NCI-H510A treated with DMSO at 0.1 percent for 48 hours (cell line): ENCODE measurements at places on chromosomes 1 and 21.

- peak; percentile 57 for DNase-seq
These were observed 1.4 kb downstream of the BCL10 start for GRCh38 chr1:85274969-85275453.

- no peak for DNase-seq
These were observed 34.8 kb downstream of the CRYAA start for GRCh38 chr21:43203591-43203990.

DNA sequence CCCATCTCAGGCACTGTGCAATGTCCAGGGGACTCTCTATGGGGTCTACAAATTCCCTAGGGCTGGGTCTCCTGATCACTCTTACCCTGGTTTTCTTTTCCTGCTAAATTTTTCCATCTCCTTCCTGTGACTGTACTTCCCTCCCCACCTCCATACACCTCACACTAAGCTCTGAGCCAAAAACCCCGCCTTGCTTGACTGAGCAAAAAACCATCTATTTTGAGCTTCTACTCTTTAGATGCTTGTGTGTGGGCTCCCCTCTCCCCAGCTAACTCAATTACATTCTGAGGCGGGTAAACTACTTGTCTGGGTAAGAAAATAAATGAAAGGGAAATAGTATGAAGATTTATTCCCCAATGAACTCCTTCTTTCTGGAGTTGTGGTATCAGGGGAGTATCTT lies 187.9 kb downstream of the PTPRU start:
- DNase-seq = no peak

- no peak for DNase-seq
These were observed 75.9 kb downstream of the GIPC2 start for GRCh38 chr1:78121710-78122109.

- no peak for DNase-seq
These were observed 98.8 kb upstream of the SSX2IP start for GRCh38 chr1:84789014-84789413.

DNA sequence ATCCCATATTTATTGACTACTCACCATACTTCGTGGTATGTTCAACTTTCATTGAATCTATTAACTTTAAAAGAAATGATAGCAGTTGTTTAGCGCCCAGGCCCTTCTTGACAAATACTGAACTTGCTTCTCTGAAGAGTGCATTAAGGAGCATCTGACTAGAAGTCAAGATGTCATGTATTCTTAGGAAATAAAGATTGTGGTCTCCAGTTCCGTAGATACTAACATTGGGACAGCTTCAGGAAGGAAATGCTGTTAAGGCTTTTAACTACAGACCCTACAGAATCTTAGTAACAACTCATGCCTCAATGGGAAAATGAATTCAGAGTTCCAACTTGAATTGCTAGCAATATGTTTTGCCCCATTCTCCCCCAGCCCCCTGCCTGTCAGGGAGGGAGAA lies 14.8 kb downstream of the LYST start:
- no peak for DNase-seq

DNA sequence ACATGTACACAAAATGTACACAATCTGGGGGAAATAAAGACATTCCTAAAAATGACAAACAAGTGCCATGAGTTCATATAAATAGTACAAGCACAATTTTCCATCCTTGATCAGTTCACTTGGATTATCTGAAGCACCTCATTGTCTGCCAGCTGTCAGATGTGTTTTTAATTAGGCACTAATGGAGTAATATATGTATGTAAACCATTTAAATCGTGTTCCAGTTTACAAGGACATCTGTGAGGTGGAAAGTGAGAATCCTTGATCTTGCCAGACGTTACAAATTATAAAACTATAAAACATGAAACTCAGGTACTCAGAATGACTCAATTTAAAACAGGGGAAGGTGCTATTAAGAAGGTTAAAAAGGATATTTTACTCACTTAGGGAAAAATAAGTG lies 1312.2 kb downstream of the PLA2G4A start:
- DNase-seq = peak; percentile 39

DNA sequence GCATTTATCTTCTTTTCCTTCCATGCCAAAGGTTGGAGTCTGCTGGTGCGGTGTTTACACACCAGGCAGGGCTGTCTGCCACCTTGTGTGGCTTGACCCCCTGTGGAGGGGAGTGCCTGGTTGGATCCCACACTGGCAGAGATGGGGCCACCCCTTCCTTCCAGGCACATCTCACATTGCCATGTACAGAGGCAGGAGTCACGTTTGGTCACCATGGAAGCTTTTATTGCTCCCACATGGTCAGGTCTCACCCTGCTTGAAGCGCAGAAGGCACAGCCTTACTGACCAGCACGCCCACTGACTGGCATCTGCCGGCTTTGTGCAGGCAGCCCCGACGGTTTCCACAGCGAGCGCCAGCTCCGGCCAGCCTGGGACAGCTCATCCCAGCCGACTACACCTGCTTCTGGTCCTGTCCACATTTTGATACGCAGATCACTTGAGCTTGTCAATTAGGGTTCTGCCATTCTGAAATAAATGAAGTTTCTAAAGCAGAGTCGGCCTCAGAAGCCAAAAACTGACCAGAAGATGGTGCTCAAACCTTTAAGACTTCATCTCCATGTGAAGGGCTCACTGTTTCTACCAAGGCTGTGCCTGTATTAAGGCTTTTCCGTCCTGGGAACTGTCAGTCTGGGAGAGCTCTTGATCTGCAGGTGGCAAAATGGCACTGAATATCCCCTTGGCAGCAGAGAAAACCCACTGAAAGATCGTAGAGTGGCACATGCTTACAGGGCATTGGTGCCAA lies 35.6 kb upstream of the EPHA8 start:
- no peak for DNase-seq

GRCh38 chr1:34808051-34808810 lies 15.4 kb downstream of the GJA4 start:
- DNase-seq = no peak

DNA sequence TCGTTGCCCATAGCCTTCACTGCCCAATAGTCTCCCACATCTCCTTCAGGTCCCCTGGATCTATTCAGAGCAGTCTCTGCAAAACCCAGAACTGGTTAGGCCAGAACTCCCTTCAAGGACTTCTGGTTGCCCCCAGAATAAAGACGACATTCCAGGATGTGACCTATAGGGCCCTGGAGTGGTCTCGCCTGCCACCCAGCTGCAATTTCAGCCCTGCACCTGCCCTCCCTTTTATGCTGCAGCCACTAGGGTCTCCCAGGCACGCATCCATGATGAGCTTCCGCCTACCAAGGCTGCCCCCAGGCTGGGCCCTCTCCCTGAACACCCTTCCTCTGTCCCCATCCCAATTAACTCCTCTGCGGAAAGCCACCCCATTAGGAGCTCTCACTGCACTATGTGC lies 7.2 kb upstream of the TSPEAR start:
- no peak for DNase-seq

- DNase-seq = peak; percentile 78
These were observed 217.3 kb downstream of the PTPRU start for GRCh38 chr1:29453502-29454240.

DNA sequence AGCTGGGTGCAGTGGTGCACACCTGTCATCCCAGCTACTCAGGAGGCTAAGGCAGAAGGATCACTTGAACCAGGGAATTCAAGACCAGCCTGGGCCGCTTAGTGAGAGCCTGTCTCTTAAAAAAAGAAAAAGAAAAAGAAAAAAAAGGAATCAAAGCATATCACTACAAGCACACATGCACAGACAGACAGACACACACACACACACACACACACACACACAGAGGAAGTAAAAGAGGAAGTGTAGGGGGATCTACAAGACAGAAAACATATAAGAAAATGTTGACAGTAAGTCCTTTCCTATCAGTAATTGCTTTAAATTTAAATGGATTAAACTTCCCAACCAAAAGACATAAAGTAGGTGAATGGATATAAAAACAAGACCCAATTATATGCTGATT lies 180.3 kb downstream of the FAF1 start:
- DNase-seq = no peak

DNA sequence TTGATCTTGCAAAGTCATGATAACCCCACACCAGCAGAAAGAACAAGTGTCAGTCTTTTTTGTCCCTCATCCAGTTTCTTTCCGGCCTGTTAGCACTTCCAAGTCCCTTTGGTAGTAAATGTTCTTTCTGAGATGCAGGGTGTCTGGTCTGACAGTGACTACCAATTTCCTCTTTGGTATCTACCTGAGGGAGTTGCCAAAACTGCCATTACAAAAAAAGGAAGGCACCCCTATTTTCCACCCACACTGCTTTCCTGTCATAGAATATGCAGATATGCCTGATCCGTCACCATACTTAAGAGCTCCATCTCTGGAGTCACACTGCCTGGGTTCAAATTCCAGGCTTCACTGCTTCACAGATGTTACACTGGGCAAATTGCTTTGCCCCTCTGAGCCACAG lies 72.4 kb downstream of the ZNF281 start:
- DNase-seq = no peak

DNA sequence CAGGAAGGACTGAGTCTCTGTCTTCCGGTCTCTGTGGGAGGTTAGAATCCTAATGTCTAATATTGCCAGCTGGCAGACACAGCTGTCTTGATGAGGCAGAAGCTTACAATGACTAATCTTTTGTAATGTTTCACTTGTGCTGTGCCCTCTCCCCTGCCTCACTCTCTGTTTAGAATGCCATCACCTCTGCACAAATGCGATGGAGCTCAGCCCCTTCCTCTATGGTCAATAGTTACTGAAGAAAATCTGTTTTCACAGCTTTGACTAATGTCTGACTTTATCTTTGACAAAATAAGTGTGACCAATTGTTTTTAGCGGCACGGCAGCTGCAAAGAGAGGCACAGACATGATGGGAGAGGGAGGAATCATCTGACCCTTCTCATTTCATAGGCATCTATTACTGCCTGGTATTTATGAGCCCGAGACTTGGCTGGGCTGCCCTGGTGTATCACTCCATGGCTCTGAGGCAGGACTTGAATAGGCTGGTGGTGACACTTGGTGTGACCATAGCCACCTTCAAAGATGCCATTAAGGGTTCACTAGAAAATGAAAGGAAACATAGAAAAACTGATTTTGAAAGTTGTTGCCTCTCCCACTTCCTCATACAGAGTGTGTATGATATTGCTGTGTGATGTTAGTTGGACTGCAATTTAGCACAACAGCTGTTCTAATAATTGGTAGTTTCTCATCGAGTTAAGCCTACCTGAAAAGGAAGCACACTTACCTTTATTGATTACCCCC lies 163.2 kb upstream of the NBPF11 start:
- no peak for DNase-seq

- no peak for DNase-seq
These were observed 48.9 kb upstream of the GADD45A start for GRCh38 chr1:67636146-67636545.

DNA sequence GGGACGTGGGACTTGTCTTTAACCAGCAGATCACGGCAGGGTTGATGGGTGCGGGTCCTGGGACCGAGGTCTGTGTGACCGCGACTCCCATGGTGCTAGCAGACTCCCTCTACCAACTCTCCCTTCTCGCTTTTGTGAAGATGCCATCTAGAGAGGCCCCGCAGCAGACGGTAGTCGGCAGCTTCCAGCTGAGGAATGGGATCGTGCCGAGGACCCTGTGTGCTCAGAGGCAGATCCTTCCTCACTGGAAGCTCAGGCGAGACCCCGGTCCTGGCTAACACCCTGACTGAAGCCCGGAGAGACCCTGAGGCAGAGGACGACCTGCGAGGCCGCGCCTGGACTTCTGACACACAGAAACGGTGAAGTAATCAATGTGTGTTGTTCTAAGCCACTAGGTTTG lies 12.5 kb upstream of the SPATC1L start:
- no peak for DNase-seq

DNA sequence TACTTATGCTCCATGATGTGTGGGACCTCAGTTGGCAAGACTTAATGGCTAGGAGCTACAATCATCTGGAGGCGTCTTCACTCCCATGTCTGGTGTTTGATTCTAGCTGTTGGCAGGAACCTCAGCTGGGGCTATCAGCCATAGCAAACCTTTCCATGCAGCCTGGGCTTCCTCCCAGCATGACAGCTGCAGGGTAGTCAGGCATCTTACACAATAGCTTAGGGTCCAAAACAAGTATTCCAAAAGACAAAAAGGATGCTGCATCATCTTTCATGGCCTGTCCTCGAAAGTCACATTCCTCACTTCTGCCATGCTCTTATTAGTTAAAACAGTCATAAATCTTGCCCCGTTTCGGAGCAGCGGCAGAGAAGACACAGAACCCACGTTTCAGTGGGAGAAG lies 90.9 kb downstream of the LRRC8C start:
- no peak for DNase-seq

GRCh38 chr21:44398499-44398898 lies 45.1 kb downstream of the TRPM2 start:
- no peak for DNase-seq

DNA sequence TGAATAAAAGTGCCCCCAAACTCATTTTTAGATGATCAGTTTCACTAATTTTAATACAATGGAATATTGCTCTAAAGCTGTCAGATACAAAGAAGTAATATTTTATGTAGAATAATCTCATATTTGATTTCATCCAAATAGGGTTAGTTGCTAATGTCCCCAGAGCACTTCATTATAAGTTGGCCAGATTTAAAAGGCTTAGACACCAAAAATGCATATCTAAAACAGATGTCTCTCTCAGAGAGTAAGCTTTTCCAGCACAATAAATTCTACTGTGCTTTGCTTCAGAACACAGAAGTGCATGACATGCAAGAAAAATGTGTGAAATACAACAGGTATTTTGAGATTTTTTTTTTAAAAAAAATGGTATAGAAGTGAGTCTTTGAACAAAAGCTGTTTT lies 194.2 kb downstream of the LRRIQ3 start:
- no peak for DNase-seq

GRCh38 chr21:25254491-25255174 lies 352.6 kb downstream of the MRPL39 start:
- no peak for DNase-seq

DNA sequence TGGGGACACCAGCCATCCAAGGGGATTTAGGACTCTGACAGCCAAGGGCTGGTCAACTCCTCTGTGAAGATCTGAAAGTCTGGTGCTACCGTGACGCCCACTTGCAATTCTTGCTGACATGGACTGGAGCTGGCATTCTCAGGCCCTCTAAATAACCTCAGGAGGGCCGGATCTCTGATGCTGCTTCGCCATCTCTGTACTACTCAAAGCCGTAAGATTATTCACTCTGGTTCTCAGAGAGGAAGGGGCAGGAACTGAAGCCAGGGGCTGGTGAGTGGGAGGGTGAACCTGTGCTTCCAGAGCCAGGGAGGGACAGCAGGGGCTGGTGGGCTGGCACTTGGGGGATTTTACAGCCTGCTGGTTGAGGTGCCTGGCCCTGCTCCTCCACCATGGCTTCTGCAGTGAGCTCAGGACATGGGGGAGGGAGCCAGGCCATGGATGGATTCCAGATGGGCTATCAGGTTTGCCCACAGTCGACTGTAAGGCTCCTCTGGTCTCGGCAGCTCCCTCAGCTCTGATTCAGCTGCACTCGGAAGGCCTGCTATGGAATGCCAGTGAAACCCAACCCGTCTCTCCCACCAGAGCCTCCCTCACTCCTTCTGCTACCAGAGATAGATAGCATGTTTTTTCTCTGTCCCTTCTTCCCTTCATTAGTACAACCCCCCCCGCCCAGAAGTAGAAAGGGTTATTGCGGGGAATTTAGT lies 84.5 kb downstream of the PLXNA2 start:
- DNase-seq = no peak

DNA sequence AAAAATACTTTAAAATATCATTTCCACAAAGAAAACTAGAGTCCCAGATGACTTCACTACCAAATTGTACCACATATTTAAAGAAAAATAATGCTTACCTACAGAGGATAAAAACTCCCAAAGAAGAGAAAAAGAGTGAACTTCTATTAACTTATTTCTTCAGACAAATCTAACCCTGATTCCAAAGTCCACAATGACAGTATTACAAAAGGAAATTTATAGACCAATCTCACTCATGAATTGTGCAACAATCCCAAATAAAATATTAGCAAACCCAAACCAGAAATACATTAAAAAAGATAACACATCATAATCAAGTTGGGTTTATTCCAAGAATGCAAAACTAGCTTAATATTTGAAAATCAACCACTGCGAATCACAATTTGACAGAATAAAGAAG lies 161.4 kb upstream of the GALNT2 start:
- no peak for DNase-seq
